ENCODE measurements at places on chromosomes 11 and 22.

- no peak for DNase-seq
These were observed 22.6 kb downstream of the AMOTL1 start for GRCh38 chr11:94790661-94791180.

DNA sequence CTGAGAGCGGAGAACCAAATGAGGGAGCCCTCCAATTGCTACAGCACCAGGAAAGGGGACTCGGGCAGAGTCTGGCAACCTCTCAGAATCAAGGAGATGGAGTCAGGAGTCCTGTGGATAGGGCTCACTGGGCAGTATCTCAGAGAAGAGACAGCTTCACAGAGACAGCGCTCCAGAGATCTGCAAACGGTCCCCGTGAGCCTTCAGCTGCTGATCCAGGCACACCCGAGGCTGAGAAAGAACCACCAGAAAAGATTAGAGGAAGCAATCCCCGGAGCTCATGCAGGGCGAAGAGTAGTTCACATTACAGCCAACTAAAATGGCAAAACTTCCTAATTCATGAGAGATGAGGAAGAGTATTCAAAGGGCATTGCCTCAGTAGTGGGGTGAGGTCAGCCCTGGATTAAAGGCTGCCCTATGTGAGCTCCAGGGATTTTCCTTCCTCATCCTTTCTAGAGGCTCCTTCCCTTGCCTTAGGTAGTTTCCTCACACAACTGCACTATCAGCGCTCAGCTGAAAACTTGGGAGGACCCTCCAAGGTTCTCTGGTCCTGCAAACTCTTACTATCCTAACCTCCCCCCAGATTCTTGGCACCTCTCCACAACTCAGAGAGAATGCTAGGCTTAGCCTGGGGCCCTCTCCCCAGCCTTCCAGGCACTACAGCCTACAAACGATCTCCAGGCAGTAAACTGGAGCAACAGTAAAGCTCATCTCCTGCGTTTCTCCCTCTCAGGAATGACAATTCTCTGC lies 23.7 kb downstream of the SCN4B start:
- DNase-seq: no peak

DNA sequence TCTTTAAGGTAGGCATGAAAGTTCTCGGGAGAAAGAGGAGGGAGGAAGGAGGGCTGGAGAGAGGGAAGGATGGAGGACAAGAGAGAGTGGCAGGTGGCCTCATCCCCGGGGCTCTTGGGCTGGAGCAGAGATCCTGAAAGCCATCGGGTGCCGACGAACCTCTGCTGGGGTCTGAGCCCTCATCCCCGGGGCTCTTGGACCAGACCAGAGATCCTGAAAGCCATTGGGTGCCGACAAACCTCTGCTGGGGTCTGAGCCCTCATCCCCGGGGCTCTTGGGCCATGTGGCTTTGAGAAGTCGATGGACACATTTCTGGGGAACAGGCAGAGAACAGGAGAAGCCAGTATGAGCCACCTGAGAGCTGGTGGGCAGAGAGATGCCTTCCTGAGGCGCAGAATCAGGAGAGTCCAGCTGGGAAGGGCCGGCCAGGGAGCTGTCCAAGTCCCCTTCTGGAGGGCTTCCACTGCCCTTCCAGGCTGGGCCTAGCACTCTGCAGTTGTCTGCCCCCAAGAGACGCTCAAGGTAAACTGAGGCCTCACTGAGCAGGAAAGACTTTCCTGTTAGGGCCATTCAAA lies 1398.1 kb downstream of the BRD1 start:
- no peak for DNase-seq

DNA sequence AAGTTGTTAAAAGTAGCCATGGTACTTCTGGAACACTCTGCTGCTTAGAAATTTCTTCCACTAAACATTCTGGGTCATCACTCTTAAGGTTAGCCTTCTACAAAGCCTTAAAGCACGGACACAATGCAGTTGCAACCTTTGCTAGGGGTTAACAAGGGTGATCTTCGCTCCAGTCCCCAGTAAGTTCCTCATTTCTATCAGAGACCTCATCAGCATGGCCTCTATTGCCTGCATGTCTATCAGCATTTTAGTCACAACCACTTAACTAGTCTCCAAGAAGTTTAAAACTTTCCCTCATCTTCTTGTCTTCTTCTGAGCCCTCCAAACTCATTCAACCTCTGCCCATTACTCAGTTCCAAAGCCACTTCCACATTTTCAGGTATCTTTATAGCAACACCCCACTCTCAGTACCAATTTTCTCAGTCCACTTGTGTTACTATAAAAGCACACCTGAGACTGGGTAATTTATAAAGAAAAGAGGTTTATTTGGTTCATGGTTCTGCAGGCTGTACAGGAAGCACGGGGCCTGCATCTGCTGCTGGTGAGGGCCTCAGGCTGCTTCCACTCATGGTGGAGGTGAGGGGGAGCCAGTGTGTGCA lies 48.7 kb upstream of the TH start:
- DNase-seq: no peak

- no peak for DNase-seq
These were observed 87.1 kb downstream of the CEP164 start for GRCh38 chr11:117414724-117415123.

Data from Ammon's horn (tissue), 1 donor.